ENCODE measurements at places on chromosomes 2 and 18.
A peak's percentile ranks its signal among the peaks of the same experiment; 100 is the strongest.

GRCh38 chr2:65186872-65187851 lies 40.5 kb upstream of the ACTR2 start:
- DNase-seq, result peak; percentile 20

GRCh38 chr18:5095239-5095638 lies 101.8 kb downstream of the AKAIN1 start:
- no peak for DNase-seq

- DNase-seq, result no peak
Measured at GRCh38 chr2:73135236-73135635, 22.5 kb upstream of the RAB11FIP5 start.

DNA sequence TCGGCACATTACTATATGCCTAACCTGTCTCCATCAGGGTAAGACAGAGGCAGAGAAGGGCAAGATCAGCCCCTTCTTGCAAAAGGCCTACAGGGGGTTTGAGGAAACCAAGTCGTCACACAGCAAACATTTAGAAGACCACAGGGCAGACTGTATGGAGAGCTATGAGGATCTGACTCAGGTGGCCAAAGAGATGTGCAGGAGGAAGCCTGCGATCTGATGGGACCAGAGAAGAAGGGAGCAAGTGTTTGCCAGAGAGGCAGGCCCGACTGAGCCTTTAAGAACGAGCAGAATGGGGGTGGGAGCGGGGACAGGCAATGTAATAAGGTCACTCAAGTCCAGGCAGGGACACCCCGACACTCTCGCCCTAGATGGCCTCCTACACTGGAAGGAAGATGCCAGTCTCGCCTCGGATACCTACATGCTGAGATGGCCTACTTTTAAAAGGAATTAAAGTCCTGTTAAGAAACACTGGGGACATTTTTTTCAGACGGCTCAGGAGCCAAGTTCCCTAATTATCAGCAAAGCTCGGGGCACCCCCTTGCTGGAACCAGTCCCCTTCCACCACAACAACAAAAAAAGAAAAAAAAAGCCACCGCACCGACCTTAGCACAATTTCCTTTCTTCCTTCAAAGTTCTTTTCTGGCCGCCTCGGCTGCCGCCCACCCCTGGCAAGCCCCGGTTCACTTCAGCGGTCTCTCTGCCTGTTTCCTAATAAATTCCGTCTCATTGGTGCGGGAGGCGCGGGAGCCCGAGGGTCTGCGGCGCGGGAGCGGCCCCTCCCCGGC lies 1.5 kb downstream of the SFXN5 start:
- no peak for DNase-seq

DNA sequence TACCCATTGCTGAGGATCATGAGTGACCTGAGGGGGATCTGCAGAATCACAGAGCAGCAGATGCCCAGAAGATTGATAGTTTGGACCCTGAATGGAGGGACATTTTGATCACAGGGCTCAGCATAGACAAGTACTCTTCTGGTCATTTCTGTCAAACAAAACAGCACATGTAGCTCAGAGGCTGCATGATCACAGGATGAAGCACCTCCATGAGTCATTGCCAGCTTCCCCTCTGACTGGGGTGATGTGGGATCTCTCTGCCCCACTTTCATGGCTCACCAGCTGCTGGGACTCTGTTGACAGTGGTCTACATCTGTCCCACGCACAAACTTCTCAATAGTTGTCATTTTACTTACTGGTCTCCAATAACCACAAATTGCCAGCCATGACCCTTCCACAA lies 264.1 kb downstream of the RPIA start:
- DNase-seq, result no peak

- no peak for DNase-seq
Measured at GRCh38 chr18:68839701-68840100, 41.8 kb downstream of the CCDC102B start.

GRCh38 chr2:47008381-47009252 lies 93.0 kb upstream of the MCFD2 start:
- DNase-seq, result no peak

- DNase-seq, result no peak
Measured at GRCh38 chr2:3641181-3641580, 16.8 kb upstream of the ALLC start.

GRCh38 chr2:226906163-226906693 lies 70.4 kb downstream of the RHBDD1 start:
- DNase-seq, result no peak

- DNase-seq, result no peak
Measured at GRCh38 chr2:21467910-21468309, 344.1 kb downstream of the TDRD15 start.

Measured in stimulated activated CD8-positive, alpha-beta memory T cell treated with anti-CD3 and anti-CD28 coated beads, Interleukin-15, amount 100 ng/mL, for 24 hours (primary cell).